Activated T-cell treated with anti-CD3 and anti-CD28 coated beads for 1 hour (primary cell): ENCODE measurements at places on chromosomes 7 and 10.

DNA sequence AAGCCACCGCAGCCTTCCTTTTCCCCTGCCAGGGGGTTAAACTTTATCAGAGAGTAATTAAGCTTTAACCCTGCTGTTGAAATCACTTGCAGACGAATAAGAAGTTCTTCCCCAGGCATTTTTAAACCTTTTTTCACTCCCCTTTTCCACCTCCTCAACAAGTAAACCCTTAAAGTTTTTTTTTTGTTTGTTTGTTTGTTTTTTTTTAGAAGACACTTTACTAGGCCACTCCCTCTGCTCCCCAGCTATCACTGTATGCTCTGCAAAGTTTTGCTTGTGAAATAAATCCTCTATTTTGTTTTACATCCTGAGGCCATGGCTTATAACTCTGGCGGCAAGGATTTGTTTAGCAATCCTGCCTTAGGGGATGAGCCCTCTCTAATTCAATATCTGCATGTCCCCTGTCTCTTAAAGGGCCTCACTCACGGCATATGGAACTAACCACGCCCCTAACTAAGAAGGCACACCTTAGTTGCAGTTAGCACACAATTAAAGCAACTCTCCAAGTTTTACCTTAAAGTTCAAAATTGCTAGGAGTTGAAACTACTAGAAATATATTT is 1354.7 kb upstream of the LRRTM3 start:
- DNase-seq, result no peak

GRCh38 chr10:48804740-48805182 is 120.1 kb downstream of the WDFY4 start:
- no peak for DNase-seq

- no peak for DNase-seq
These were observed 955 bp downstream of the DUS4L start for GRCh38 chr7:107564553-107565298.

- DNase-seq, result no peak
These were observed 75.0 kb downstream of the LHPP start for GRCh38 chr10:124536496-124537050.

- no peak for DNase-seq
These were observed at the start of gene HOXA7 for GRCh38 chr7:27156508-27156898. Gene HOXA7, minus strand, starts transcription at chr7:27156675. Its CDS starts 130 bp downstream, at chr7:27156545.
